Ovary (tissue), 10 donors: ENCODE measurements at places on chromosomes 12 and 14. TPM values are rescaled to one million over a fixed set of nuclear protein-coding genes. Genes with fewer than 3 reads are reported as not detected.

DNA sequence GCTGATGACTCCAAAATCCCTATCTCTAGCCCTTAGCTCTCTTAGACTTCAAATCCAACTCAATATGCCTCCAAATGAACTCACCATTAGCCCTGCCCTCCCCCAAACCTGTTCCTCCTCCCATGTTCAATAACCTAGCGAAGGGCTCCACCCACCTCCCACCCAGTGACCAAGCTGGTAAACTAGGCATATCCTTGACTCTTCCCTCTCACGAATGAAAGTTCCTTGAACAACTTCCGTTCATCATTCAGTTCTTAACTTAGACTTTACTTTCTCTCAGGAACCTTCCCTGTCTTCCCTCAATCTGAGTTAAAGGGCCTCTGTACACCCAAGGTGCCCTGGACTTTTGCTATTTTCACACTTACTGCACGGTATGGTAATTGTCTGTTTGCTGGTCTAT, 1.9 kb upstream of the KLHDC1 start:
- no peak for DNase-seq

TAS2R20 gene
- total RNA-seq: 2.8 TPM

GRCh38 chr12:124601706-124602105, 34.3 kb upstream of the NCOR2 start:
- DNase-seq: no peak

DNA sequence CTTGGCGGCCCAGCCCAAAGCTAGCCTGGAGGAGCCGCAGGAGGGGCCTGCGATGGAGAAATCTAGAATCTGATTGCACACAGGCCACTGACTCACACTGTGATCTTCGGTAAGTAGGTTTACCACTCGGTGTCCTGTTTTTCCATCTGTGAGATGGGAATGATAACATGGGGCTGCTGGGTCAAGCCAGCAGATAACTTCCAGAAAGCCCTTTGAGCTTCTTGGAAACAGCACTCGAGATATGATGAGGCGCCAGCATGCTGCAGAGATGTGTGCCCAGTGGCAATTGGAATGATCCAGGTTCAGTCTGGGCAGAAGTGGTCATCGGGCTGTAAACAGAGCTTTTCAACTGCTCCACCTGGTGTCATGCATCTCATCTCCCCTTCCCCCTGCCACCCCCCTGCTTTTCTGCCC, 771.3 kb upstream of the TBX3 start:
- DNase-seq: no peak

FOXM1 gene
- 0.23 TPM for total RNA-seq

DNA sequence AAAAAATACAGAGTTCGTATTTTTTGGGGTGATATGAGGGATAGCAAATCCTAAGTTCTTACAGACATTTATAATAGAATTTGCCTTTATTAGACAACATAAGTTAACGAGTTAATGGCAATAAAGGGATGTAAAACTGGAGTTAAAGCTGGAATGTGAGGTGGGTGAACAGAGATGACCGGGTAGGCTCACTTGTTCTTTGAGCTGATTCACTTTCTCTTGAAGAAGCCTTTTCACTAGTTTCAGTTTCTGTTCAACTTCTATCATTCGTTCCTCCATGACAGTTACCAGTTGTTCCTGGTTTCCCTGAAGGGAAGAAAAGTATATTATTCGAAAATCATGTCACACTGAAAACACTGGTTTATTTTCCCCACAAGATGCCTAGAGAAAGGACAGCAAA, 57.7 kb upstream of the SAV1 start:
- DNase-seq: no peak

DNA sequence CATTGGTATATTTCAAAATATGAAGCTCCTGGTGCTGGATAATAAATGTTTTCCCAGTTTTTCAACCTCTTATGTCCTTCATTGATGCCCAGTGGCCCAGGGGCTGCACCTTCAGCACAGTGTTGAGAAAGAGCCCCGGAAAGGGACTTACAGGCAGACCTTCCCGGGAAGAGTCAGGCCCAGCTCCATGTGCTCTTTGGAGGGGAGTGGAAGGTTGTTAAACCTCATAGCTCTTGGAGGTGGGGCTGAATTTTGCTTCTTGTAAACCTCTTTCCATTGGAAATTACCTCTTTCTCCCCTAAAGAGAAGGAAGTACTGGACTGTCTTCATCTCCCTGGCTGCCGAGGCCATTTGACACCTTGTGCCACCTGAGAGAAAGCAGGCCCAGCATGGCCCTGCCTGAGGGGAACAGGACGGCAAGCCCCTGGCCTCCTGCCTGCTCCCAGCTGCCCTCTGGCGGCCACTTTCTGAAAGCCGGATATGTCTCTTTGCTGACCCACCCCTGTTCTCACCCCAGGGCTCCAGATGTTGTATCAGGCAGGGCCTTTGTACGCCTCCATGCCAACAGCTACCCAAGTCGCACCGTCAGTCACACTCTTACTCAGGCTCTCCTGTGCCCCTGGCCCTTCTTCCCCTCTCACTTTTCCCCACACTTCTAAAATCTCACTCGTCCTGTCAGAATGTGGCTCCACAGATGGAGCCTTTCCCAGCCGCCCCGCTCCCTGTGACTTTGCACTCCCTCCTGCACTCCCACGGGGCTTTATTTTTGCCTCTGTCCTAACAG, 43.0 kb downstream of the EVL start:
- peak; percentile 73 for DNase-seq
